ENCODE measurements at places on chromosomes 12 and 14.

DNA sequence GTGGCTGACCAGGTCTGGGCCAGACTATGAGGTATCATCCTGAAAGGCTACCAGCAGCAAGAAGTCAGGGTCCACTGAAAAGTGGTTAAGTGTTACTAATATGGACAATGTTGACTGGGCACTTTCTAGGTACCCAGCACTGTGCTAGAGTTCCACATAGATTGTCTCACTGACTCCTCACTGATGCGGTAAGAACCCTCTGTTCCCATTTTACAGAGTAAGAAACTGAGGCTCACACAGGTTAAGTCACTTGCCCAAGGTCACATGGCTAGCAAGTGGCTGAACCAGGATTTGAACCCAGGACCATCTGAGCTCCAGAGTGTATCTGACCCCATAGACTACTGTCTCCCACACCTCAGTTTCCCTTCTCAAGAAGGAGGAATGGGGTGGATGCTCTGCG lies 4.6 kb upstream of the CCDC85C start:
- DNase-seq = no peak

- no peak for DNase-seq
These were observed 280.2 kb downstream of the CACNA1C start for GRCh38 chr12:2332947-2333346.

GRCh38 chr12:92571844-92572543 lies 130.8 kb upstream of the PLEKHG7 start:
- no peak for DNase-seq

DNA sequence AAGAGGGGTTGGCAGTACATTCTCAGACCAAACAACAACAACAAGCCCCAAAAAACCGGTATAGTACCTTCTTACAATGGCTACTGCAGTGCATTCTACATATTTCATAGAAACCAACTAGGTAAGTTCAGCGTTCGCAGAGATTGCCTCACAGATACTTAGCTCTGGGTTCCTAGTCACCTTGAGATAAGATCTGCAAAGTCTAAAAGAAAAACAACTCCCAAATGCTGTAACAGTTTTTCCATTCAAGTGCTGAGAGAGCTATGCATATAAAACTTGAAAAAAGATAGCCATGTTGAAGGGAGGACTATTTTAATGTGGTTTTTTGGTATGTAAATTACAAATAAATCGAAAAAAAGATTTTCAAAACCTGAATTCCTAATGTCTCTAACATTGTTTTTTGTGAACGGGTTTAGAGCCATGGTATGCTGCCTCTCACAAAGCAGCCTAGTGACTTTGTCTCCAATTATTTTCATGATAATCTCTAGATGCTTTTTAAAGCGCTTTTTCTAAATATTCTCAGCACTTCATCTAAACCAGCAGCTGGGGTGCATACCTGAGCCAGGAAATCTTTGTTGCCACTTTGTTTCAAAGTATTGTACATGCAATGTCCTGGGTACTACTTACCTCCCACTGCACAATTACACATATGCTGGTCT lies 56.6 kb upstream of the CRACR2A start:
- DNase-seq = no peak

- DNase-seq = no peak
These were observed 50.2 kb downstream of the TTLL5 start for GRCh38 chr14:75711105-75711795.

GRCh38 chr12:124716208-124717130 lies 147.2 kb downstream of the SCARB1 start:
- no peak for DNase-seq

- no peak for DNase-seq
These were observed 31.1 kb downstream of the PITPNM2 start for GRCh38 chr12:123119808-123120207.

DNA sequence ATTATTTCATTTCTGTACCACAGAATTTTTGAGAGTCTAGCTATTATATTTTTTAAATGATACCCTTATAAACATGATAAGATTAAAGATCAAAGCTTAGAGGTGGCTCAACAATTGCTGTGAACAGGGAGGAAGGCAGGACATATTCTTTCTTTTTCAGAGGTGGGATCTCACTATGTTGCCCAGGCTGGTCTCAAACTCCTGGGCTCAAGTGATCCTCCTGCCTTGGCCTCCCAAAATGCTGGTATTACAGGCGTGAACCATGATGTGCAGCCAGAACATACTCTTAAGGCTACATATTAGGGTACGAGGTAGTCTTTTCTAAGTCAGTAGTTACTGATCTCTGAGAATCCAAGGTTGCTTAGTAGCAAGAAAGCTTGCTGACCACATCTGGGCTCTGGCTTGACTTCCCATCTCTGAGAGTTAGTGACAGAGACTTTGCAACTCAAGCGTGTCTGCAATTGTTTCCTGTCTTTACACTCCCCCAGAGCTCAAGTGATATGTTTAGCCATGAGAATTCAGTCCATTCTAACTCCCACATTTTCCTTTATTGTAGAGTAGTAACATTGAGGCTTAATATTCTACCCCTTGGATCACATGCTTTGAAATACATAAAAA lies 8.6 kb downstream of the RAB5B start:
- DNase-seq = no peak

DNA sequence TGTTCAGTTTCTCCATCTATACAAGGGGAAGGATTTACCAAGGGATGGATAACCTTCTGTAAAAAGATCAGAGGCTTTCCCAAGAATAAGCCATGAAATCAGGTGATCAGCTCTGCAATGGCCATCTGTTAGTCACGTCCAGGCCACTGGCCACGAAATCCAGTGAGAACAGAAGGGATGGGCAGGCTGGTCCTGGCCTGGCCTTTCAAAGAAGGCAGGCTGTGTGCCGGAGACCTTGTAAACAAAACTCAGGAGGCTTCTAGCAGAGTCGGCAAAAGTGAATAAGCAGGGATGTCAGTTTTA lies 68.5 kb downstream of the RNF34 start:
- DNase-seq = no peak

Measured in stimulated activated CD8-positive, alpha-beta memory T cell treated with anti-CD3 and anti-CD28 coated beads, Interleukin-2, amount 100 ng/mL, for 1 hour (primary cell).